ENCODE measurements at places on chromosomes 5 and 9.

DNA sequence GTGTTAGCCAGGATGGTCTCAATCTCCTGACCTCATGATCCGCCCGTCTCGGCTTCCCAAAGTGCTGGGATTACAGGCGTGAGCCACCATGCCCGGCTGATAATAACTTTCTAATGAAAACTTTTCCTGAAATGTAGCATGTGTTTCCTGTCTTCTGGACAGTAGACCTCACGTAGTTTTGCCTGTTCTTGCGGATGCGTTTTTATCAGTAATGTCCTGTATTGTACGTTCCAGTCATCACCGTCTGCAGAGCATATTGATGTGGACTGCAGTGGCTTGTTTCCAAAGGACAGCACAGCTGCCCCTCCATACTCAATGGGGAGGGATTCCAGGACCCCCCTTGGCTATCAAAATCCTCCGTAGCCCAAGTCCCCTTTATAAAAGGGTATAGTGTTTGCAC lies 12.8 kb downstream of the EXOC3 start:
- DNase-seq = no peak

GRCh38 chr9:131097126-131097947 lies 1.0 kb downstream of the AIF1L start:
- DNase-seq = no peak

- no peak for DNase-seq
Observed at GRCh38 chr5:62691946-62692345, 113.3 kb downstream of the LRRC70 start.

DNA sequence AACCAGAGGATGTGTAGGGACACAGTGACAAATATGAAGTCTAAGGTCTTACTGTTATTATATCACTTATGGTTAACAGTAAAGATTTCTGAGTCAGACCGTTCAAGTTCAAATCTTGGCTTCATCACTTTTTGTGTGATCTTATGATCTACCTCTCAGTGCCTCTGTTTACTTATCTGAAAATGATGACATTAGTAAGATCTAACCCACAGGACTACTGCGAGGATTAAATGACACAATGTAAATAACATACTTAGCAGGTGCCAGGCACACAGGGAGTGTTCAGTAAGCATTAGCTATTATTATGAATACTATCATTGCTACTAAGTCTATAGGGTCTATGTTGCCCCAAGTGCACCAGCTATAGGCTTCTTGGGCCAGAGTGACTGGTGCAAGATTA lies 2.0 kb downstream of the IRF1 start:
- DNase-seq = no peak

DNA sequence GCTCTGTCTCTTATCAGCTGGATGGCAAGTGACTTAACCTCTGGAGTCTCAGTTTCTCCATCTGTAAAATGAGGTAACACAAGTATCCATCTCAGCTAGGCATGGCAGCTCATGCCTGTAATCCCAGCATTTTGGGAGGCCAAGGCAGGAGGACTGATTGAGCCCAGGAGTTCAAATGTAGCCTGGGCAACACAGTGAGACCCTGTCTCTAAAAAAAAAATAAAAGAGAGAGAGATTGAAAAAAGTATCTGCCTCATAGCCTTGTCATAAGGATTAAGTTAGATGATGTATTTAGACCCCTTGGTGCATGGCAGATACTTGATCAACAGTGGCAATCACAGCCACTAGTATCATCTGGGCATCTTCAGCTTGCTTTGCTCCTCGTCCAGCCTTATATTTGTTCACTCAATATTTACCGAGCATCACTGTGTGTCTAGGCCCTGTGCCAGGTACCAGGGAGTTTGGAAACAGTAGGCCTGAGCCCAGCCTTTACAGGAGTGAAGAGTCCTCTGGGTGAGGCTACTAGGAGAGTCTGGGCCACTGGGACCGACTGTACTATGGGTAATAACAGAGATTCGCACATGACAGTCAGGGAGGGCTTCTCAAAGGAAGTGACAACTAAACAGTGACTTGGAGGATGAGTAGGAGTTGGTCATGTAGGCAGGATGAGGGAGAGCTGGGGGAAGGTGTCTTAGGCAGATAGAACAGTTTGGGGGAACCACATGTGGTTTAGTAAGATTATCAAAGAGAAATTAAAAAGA lies 34.2 kb downstream of the CORO2A start:
- DNase-seq = no peak

- DNase-seq = no peak
Observed at GRCh38 chr5:53302529-53302928, 177.9 kb upstream of the FST start.

GRCh38 chr5:125836256-125836655 lies 587.0 kb upstream of the GRAMD2B start:
- DNase-seq = no peak

GRCh38 chr9:131297903-131298302 lies 8.4 kb downstream of the PLPP7 start:
- no peak for DNase-seq

DNA sequence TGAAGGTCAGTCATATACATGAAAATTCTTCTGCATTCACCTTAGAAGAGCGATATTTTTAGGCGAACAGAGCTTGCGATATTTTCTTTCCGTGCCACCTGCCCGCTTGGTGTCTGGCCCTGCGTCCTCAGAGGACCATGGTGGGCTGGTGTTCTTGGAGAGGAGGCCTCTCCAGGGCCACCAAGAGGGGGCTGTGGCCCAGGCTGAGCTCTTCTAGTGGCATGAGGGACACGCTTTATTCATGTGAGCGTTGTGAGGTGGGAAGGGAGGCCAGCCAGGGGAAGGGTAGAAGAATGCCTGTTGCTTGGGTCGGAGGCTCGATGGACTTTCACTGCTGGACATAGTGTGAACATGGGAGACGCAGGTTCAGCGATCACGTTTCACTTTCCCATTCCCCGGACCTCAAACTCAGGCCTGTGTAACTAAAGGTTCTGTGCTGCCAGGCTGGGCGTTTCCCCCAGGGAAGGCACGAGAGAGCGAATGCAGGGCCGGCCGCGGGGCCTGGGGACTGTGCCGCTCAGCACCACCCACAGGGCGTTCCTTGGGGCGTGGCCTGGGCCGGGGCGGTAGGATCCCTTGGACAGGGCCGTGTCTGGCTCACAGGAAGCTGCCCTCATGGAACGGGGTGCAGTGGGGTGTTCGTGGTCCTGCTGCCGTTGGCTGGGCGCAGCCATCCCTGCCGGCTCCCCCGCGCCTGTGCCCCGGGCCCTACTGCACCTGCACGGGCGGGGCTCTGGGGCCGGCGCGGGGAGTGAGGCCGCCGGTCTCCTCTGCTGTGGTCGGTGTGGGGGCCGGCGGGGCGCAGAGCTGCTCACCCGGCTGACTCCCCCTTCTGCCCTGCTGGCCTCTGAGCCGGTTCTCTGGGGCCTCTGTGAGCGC lies 40.7 kb upstream of the CLPTM1L start:
- peak; percentile 52 for DNase-seq

DNA sequence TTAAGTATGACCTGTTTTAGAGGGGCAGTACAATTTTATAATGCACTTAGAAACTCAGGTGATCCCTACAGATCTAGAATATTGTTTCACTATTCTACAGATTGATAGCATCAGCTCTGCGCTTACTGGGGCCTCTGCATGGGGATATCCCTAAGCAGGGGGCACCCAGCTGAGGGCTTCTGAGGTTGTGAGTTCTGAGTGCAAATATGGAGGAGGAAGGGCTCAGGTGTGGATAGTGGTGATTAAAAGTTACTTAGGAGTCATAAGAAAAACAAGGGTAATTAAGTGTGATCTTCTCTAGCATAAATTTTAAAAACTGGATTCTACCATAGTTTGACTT lies 274.4 kb downstream of the EFNA5 start:
- no peak for DNase-seq

DNA sequence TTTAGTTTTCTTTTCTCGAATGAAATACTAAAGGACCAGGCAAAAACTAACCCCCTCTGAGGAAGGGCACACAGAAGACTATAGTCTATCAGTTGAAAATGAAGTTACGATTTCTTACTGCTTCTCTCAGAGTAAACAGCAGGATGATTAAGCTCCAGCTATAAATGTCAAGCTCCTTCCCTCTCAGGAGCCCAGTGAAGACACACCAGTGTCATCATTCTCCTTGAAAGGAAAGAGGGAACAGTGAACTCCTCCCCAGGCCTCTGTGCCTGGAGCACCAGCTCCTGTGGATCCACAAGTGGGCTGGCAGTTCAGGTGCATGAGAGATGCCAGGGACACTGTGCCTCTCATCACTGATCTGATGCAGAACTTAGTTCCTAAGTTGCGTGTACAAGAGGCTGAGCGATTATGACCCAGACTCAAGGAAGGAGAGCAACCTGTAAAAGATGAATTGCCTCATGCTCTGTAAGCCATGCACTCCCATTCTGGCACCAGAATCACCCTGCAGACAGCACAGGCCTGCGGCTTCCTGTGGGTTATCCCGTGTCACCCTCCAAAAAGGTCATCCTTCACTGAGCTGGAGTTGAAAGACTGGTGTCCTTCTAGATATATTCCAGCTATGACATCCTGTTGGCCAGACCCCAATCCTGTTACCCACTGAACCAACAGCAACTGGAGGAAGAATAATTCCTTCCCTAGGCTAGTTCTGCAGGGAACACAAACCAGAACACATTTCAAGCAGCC lies 394.0 kb downstream of the SEMA5A start:
- DNase-seq = no peak

- DNase-seq = no peak
Observed at GRCh38 chr5:351084-351920, 29.8 kb downstream of the AHRR start.

DNA sequence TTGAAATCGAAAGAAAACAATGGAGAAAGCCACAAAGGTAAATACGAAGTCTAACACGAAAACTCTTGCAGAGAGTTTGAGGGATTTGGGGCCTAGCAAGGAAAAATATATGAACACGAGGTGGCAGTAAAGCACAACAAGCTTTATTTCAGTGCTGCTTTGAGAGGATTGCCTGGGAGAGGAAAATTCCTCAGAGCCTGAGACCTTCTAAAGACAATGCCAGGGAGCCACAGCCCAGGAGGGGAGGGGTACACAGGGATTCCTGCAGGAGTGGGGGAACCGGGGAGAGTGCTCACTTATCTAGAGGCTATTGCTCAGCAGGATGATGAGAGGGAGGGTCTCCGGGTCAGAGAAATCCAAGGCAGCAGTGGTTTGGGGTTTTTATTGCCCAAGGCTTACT lies 134.9 kb upstream of the ADCY2 start:
- DNase-seq = peak; percentile 47

DNA sequence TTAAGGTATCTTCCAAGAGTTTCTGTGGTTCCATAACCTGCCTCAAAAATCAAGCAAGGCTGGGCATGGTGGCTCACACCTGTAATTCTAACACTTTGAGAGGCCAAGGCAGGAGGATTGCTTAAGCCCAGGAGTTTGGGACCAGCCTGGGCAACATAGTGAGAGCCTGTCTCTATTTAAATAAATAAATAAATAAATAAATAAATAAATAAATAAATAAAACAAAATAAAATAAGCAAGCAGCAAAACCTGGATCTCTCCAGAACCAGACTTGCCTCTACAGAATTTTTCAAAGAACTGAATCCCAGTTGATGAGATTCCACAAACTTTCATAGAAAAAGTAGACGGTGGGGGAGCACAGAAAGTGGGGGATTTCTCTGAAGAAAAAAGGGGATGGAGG lies 12.3 kb downstream of the SERINC5 start:
- no peak for DNase-seq

GRCh38 chr5:169119288-169120048 lies 181.5 kb downstream of the SLIT3 start:
- DNase-seq = no peak

DNA sequence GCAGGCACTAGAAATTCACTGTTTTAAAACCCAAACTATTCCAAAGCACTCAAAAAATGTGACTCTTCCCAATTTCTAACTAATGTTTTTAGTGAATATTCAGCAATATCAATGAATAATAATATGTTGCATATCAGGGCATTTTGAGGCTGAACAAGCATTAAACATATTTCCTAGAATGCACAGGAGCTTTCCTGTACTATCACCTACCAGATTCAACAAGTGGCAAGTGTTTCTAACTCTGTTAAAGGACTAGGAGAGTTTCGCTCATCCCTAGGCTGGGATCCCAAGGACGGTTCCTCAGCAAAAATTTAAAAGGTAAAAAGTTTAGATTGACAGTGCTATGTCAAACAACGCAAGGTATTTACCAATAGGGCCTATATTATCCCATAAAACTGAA lies 21.0 kb downstream of the GNE start:
- no peak for DNase-seq

DNA sequence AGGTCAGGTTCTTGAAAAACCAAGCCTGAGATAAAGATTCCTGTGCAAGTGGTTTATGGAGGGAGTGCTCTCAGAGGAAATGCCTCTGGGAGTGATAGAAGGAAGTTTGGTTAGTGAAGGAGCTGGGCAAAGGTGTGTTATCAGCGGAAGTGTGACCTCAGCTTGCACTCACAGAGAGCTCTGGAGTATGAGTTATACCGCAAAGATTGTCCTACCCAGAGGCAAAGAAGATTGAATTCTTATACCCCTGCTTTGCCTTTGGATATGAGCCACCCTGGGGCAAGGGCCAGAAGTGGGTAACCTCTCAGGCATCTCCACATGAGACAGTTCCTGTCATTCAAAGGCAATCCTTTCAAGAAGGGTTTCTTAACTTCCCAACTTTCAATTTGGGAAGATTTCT lies 145.6 kb downstream of the MUSK start:
- no peak for DNase-seq

- DNase-seq = no peak
Observed at GRCh38 chr9:37197158-37198038, 77.0 kb downstream of the ZCCHC7 start.

DNA sequence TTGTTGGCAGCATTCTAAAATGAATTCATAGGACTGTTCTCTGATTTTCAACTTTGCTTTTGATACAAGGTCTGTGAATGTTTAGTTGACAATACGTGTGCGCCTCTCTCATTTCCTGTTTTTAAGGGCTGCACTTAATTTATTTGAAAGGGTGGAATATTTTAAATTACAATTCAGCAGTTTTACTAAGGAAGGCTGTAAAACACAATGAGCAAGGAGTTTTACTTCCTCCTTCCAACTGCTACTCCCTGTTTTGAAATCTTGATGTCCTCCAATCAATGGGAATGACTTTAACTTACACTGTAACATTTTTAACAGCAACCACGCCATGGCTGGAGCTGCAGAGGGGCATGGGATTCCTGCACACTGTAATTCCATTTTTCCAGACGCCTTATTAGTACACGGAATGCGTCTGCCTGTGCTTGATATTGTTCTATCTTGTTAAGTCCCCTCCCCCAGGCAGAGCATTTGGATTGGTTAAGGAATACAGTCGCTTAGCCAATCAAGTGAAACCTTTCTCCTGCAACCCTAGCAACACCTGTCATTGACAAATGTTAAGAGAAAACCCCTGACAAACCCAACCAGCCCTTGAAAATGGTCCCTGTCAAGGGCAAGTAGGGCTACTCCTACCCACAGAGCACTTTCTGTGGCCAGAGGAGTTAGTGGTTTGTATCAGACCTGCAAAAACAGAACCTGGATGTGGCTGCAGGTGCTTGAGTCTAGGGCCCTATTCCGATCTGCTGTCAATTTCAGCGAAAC lies 12.5 kb upstream of the ZSWIM6 start:
- no peak for DNase-seq

DNA sequence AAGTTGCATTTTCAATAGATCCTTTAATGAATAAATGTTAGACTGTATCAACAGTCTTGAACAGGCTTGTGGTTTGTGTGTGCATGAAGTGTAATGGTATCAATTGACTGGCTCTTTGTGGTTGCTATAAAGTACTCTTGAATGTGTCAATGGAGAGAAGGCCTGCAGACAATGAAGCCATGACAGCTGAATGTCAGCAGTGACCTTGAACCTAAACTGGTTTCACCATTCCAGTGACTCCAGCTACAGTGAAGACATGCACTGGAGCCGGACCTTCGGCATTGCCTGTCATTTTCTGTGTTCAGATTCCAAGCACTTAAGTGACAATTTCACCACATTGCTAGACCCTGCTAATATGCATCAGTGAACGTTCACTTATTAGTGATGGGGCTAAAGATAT lies 276.0 kb upstream of the TMEM161B start:
- DNase-seq = no peak

GRCh38 chr5:66742083-66742895 lies 146.1 kb downstream of the MAST4 start:
- DNase-seq = no peak

Measured in NCI-H526 treated with DMSO at 0.1 percent for 48 hours (cell line).